CD4-positive, alpha-beta T cell treated with Interleukin-10 for 1 hour (primary cell): ENCODE measurements at places on chromosomes 12 and 14.

GRCh38 chr12:94783862-94784261 lies 133.5 kb upstream of the TMCC3 start:
- no peak for DNase-seq

DNA sequence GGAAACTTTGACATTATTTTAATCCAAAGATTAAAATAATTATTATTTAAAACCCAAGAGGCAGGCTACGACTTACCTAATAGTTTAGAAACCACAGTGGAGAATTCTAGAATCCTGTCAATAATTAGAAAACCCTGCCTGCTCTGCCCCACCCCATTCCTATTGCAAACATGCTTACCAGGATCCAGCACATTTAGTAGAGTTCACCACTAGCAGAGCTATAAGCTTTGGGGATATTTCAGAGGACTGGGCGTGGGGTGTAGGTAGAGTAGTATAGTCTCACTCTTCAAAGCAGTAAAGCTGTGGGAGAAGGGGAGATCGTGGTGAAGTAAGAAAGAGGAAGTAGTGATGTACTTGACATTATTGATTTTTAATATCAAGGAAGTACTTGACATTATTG lies 100.3 kb downstream of the FIGNL2 start:
- no peak for DNase-seq

DNA sequence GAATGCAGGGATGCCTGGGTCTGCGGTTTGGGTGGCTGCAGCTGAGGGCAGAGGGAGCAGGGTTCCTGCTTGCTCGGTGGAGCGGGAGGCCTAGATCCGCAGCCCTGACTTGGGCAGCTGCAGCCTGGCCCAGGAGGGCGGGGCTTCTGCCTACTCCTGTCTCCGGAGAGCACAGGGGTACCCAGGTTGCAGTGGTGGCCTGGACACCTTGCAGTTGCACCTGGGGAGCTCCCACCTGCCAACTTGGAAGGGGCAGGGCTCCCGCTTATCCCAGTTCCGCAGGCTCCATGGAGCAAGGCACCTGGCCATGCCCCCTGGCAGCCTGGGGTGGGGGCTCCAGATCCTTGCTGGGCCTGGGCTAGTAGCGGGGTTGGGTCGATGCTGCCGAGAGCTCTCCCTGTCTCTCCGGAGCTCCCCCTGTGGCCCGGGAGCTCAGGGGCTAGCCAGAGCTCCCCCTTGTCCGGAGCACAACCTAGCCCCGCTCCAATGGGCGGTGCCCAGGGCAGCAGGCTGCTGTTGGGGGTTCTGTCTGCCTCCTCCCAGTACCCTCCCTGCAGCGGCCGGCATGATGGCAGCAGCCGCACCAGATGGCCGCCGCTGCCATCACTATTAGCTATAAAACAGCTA lies 136.4 kb downstream of the PTPRR start:
- no peak for DNase-seq

GRCh38 chr12:52191841-52192791 lies at the start of gene KRT80:
TSS of gene KRT80 (minus strand) at chr12:52192014. CDS start at chr12:52191902, 112 bp downstream.
- no peak for DNase-seq

DNA sequence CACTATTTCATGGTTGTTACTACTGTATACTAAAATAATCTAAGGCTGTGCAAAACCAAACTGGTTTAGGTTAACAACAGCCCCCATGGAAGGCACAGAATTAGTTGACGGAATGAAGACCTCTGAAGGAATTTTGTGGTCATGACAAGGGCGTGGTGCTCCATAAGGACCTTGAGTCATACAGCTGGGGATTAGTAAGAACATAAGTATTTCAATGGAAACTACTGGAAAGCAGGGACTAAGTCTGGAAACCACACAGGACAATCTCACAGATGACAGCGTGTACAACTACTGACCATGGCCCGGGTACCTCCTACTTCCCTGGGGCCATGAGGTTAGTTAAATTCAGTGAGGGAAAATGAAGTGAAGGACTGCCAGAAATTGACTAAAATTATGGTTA lies 98.5 kb upstream of the PLEKHA5 start:
- no peak for DNase-seq

DNA sequence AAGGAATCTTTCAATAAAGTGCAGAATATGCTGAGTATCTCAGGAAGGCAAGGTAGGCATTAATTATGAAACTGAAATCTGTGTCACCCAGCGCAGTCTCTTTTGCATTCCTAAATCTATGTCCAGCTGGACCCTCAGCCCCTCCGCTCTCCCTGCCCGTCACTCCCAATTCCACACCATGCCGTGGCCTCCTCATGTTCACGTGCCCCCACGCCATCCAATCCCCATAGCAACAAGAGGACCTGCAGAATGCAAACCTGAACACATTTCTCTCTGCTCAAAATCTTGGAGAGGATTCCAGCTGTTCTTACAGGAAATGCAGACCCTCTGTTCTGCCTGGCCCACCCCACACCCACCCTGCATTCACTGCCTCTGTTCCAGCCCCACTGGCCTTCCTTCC lies 35.3 kb downstream of the KDM2B start:
- no peak for DNase-seq
